A549 treated with Hydrocortisone at 1 μM for 4 hours (cell line): ENCODE measurements at places on chromosomes 1 and 21. TPM values are rescaled to one million over a fixed set of nuclear protein-coding genes. Genes with fewer than 3 reads are reported as not detected.

The OVAAL gene
- total RNA-seq = 0.08 to 0.15 TPM (median 0.10 TPM) in 5 replicates

The AIM2 gene
- not detected in 5 replicates for total RNA-seq

The LCE2C gene
- not detected in 5 replicates for total RNA-seq

The DENND2C gene
- 0.28 to 0.47 TPM (median 0.37 TPM) in 5 replicates for total RNA-seq

The MYBPH gene
- total RNA-seq = not detected in 5 replicates

The INPP5B gene
- total RNA-seq = 3.9 to 5.2 TPM (median 4.4 TPM) in 5 replicates
